Left ventricle myocardium superior (tissue), 1 donor: ENCODE measurements at places on chromosomes 5 and 9. TPM values are rescaled to one million over a fixed set of nuclear protein-coding genes. Genes with fewer than 3 reads are reported as not detected.

- no peak for DNase-seq
Measured at GRCh38 chr9:130955947-130956621, 17.0 kb upstream of the FIBCD1 start.

DNA sequence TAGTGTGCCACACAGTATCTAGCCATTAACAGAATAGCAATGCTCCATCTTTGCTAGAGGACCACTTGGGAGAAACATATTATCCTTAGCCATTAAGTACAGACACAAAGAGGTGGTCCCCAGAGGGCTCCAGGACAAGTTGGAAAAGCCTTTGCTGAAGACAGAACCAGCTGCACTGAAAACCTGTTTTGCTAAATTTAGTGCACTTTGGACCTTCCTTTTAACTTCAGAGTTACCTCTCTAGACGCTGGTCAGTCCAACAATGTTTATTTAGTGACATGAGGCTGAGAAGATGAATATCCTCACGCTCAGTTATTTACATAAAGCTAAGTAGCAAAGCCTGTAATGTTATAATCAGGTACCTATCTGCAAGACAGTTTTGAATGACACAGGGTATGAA, 265.0 kb upstream of the ZNF608 start:
- no peak for DNase-seq

DNA sequence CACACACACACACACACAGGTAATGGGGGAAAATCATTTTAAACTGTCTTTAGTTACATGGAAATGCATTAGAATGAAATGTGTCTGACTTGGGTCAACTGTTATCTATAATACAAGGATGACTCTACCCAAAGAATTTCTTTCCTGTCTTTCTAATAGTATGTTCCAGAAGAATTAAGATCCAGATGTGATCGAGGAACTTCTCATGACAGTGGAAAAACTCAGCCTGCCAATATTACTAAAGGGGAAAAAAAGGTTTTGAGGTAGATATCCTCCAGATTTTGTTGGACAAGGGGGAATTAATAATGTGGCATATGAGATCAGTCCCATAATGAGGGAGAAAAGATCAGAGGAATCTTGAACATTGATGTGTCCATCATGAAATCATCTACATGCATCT, 190.6 kb upstream of the MAP3K1 start:
- no peak for DNase-seq

GRCh38 chr9:98101868-98102273, 17.2 kb downstream of the TRIM14 start:
- no peak for DNase-seq

DNA sequence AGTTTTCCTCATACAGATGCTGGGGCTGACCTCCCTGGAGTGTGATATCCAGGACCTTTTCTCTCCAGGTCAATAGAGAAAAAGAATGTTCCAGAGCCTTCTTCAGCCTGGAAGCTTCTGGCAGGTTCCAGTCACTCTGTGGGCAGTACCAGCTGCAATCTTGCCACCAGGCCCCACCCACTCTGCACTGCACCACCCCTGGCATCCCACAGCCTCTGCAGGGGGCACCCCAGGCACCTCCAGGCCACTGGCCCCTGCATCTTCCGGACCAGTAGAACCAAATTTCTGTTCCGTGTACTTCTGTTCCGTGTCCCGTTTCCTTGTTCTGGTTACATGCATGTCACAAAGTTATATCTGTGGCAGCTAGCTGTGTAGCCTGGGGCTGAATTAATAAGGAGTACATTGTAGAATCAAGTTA, 83.3 kb upstream of the ZBTB43 start:
- no peak for DNase-seq

- DNase-seq = no peak
Measured at GRCh38 chr5:176743868-176744583, 66.3 kb upstream of the UNC5A start.

DNA sequence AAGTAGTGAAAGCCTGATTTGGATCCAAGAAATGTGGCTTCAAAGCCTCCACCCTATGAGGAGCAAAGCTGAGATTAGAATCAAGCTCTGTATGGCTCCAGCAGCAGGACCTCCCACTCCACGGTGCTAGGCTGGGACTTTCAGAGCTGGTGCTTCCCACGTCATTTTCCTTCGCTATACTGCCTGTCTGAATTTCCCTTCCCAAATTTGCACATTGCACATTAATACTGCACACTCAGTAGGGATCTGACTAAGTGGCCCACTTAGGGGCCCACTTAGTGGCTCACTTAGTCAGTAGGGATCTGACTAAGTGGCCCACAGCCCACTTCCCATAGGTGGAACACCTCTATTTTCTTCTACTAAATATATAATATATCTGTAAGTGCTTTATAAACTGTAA, 14.1 kb upstream of the SPDL1 start:
- no peak for DNase-seq

DNA sequence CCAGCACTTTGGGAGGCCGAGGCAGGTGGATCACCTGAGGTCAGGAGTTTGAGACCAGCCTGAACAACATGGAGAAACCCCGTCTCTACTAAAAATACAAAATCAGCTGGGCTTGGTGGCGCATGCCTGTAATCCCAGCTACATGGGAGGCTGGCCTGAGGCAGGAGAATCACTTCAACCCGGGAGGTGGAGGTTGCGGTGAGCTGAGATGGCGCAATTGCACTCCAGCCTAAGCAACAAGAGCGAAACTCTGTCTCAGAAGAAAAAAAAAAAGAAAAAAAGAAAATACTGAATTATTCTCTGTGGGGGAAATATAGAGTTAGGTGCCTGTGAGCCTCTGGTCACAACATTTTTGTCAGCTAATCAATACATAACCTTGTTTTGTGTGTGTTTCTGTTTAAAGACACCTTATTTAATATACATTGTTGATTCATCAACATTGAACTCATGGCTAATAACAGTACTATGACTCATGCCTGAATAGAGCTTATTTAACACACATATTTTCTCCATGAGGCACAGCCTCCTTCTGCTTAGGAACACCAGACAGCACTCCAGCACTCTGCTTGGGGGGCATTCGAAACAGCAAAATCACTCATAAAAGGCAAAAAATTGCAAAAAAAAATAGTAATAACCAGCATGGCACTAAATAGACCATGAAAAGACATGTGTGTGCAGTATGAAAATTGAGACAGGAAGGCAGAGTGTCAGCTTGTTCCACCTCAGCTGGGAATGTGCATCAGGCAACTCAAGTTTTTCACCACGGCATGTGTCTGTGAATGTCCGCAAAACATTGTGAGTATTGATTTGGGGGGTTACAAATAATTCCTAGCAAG, at the start of gene IL31RA:
Gene IL31RA, plus strand, starts transcription at position 519 of the 836 bp plus-strand sequence. Its CDS starts 214 bp downstream, at position 733.
- no peak for DNase-seq

- DNase-seq = no peak
Measured at GRCh38 chr5:140213370-140213983, 38.5 kb downstream of the CYSTM1 start.

DNA sequence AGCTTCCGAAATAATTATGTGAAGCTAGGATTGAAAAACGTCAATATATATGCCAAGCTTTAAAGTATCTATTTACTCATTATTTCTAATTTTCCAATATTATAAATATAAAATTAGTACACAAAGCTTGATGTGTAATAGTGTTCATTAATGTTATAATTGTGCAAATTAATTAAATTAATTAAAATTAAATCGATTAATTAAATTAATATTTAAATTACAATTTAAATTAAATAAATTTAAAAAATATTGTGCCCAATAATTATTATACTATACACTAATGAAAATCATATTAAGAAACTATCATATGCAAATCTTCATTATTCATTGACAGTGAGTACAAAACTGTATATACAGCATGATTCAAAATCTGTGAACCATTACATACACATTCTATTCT, 409.8 kb downstream of the FAM170A start:
- no peak for DNase-seq

- DNase-seq = no peak
Measured at GRCh38 chr5:172452398-172453205, 1.7 kb downstream of the SH3PXD2B start.

GRCh38 chr9:83422527-83422926, 115.7 kb downstream of the FRMD3 start:
- no peak for DNase-seq

DNA sequence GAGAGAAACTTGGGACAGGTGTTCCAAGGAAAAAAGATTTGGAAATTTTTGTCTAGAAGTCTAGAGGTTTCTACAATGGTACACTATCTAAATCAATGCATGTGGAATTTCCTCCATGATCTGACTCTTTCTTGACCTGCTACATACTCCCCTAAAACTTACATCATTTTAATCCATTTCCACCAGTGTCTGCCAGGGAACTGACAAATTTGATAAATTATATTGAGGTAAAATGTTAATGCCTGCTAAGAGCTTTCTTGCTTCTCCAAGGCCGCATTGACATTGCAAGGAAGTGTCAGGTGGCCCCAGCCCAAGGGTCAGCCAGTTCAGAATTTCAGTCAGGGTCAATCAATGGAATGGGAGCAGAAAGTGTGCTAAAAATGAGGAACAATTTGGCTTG, 163.4 kb upstream of the FBXL17 start:
- DNase-seq = no peak

Gene MCTP1
- total RNA-seq = 6.4 TPM

Gene PPP2R2B
- 0.12 TPM for total RNA-seq

Gene DMRT3
- total RNA-seq = not detected

Gene IL9
- not detected for total RNA-seq

Gene C5orf24
- total RNA-seq = 25.6 TPM

Gene LCN15
- 0.59 TPM for total RNA-seq

Gene MINAR2
- not detected for total RNA-seq

Gene ACOT12
- total RNA-seq = not detected

Gene SLC6A18
- total RNA-seq = not detected

Gene TMEM252
- not detected for total RNA-seq
